Urinary bladder (tissue), 4 donors: ENCODE measurements at places on chromosomes 4 and X. TPM values are rescaled to one million over a fixed set of nuclear protein-coding genes. Genes with fewer than 3 reads are reported as not detected.

- no peak for DNase-seq
Observed at GRCh38 chr4:7638984-7639789, 204.5 kb upstream of the PSAPL1 start.

- DNase-seq: no peak
Observed at GRCh38 chr4:85408301-85408700, 66.6 kb upstream of the ARHGAP24 start.

DNA sequence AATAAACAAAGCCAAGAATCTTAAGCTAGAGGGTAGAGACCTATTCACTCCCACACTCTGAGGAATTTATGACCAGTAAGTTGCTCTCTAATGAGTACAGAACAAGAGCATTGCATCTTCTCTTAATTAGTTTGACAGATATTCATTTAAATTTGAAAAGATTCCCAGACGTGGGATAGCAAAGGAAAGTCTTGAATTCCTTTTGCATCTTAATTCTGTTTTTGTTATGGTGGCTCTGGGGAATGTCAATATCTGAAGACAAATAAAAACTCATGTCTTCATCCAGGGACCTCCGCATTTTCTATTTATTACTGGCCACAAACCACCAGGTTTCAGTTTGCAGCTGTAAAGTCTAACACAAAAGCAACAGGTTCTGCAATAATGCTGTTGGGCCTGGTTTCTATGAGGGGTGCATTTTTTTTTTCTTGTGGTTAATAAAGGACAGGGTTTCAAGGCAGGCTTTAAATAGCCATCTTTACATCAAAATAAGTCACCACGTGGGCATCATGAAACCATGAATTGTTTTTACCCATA is 172.3 kb downstream of the SHROOM3 start:
- DNase-seq: no peak

- DNase-seq: no peak
Observed at GRCh38 chr4:70772929-70773555, 51.3 kb downstream of the RUFY3 start.

CLDN2 gene
- not detected for polyA plus RNA-seq

GRCh38 chr4:85393201-85393600 is 81.7 kb upstream of the ARHGAP24 start:
- DNase-seq: no peak

- DNase-seq: no peak
Observed at GRCh38 chr4:83276299-83277040, 8.1 kb downstream of the COQ2 start.

DNA sequence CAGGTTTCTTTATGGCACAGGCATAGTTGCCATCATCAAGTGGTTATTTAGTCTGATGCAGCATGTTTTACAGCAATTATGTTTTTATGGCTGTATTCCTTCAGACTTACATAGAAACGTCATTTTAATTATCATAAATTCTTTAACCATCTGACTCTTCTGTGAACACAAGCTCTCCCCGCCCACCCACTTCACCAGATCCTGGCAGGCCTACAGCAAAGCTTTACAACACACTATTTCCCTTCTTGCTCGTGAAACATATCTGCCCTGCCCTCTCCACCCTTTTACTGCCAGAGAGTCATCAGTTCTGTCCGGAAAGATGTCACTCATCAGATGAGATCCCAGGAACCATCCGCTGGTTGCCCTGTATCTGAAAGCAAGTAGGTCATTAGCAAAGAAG is 120.5 kb downstream of the HS6ST2 start:
- no peak for DNase-seq

GRCh38 chr4:140807491-140808252 is 51.5 kb upstream of the TBC1D9 start:
- DNase-seq: peak; percentile 63

GRCh38 chr4:98664959-98665358 is 6.5 kb upstream of the TSPAN5 start:
- DNase-seq: no peak

DNA sequence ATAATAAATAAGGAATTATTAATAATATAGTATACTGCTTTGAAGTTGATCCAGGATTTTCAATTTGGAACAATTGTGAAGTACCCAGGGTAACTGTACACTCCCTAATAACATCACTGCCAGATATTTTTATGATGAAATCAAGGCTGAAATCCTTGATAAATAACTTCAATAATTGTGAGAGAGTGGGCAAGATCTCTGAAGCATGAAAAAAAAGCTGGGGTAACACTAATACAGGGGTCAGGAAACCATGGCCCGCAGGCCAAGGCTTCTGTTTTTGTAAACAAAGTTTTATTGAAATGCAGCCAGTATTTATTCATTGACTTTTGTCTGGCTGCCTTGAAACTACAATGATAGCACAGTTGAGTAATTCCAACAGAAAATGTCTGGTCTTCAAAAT is 41.6 kb downstream of the CPEB2 start:
- no peak for DNase-seq

SMR3B gene
- not detected for polyA plus RNA-seq

DNA sequence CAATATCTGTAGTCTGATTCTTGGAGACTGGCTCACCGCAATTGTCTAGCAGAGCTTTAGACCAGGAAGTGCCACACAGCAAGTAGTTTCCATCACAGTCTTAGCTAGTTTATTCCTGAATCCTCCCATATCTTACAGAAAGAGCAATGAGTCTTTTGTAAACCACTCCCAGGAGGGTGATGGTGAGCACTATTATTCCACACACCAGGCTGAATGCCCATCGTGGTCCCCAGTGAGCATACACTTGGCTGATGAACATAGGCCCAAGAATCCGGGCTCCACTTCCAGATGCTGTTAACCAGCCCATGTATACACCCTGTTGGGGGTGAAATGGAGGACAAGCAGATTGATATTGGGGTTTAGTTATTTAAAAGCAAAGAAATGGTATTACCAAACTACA is 39.8 kb downstream of the PLK4 start:
- DNase-seq: no peak

GRCh38 chr4:116005806-116006088 is 892.3 kb upstream of the NDST4 start:
- no peak for DNase-seq

DNA sequence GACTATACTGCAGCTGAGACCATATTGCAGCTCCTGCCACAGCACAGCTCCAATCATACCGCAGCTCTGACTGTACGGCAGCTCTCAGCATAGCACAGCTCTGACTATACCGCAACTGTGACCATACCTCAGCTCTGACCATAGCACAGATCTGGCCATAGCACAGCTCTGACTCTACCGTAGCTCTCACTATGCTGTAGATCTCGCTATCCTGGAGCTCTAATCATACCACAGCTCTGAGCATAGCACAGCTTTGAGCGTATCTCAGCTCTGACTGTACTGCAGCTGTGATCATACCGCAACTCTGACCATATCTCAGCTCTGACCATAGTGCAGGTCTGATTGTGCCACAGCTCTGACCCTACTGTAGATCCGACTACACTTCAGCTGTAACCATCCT is 139.2 kb downstream of the ASMT start:
- DNase-seq: no peak

MTNR1A gene
- polyA plus RNA-seq: not detected

DNA sequence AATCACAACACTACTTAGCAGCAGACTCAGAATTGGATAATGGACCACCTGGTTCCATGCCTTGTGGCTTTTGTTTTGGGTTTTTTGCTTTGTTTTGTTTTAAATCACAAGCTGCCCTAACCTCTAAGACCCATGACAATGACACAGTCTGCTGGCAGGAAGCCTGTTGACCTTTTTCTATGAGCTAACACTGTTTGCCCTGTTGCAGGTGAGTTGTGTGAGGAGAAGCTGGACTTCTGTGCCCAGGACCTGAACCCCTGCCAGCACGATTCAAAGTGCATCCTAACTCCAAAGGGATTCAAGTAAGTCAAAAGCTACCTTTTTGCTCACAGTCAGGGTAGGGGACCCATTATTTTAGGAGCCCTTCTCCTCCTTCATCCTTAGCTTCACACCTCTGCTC is 110.8 kb upstream of the PACRGL start:
- no peak for DNase-seq

DNA sequence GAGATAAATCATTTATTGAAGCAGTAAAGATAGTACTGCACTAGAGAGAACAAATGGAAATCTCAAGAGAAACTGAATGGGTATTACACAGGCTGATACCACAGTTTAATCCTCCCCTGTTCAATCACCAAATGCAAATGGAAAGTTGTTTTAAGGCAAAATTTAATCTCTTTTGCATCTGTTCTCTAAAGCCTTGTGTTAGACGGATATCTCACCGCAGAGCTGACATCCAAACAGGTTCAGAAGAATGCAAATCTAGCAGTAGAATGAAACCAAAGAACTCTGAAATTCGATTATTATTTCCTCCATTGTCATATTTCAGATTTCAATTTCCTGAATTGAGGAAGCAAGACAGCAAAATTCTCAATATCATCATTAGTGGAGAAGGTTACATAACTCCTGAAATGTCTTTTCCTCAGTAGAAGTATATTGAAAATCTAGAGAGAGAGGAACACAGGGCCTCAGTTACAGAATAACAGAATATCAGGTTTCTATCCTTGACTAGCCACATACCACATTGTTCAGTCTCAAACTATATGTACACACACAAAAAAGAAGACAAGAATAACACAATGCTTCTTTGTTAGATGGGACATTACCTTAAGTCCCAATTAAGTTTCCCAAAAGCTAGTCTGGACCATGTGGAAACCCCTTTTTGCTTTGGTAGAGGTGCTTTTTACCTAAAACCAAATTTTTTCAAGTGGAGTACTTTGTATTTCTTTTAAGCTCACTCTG is 94.1 kb upstream of the BANK1 start:
- no peak for DNase-seq

DNA sequence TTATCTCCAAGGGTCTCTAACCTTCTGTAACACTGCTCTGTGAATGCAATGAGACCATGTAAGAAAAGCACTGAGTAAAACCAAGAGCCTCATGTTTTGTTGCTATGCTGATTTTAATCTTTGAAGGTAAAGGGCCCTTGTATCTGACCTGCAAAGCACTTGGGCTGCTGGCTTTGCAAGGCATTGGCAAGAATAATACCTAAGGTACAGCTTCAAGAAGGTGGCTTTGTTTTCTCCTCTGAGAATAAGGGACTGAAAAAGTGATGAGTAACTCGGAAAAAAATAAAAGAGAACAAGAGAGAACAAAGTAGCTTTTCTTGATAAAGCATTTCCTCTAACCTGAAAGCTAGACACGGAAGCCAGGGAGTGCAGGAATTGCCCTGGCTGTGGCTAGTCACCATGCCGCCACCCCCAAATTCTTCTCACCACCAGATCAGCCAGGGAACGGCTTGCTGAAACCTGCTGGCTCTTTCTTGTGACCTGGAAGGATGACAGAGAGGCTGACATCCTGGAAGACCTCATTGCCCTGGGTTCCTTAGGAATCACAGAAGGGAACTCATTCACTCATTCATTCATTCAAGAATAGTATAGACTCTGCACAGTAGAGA is 41.8 kb upstream of the HS3ST1 start:
- DNase-seq: no peak

DNA sequence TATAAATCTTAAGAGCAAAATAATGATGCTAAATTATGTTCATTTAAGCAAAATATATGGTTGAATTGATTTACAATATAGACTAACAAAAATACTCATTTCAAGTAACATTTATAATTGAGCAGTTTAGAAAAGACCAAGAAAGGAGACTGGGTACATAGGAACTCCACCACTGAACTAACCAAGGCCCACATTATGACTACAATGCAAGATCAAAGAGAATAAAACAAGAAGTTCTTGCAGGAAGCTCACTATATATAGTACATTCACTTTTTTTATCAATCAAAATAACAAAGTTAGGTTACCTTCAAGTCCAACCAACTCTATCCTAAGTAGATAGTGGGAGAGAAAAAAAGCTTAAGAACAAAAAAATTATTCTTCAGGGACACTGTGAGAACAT is 8.0 kb downstream of the CHIC2 start:
- no peak for DNase-seq

GRCh38 chrX:129983575-129984110 is 1.2 kb downstream of the BCORL1 start:
- no peak for DNase-seq

UGT2B11 gene
- not detected for polyA plus RNA-seq

- DNase-seq: no peak
Observed at GRCh38 chr4:121784975-121785374, 16.1 kb upstream of the EXOSC9 start.

HDX gene
- 2.1 TPM for polyA plus RNA-seq

- DNase-seq: no peak
Observed at GRCh38 chr4:3391422-3391821, 50.3 kb upstream of the HGFAC start.

GRCh38 chrX:148133105-148133725 is 152.1 kb downstream of the FMR1NB start:
- DNase-seq: no peak

GRCh38 chr4:38590046-38590445 is 74.0 kb upstream of the KLF3 start:
- DNase-seq: no peak

DNA sequence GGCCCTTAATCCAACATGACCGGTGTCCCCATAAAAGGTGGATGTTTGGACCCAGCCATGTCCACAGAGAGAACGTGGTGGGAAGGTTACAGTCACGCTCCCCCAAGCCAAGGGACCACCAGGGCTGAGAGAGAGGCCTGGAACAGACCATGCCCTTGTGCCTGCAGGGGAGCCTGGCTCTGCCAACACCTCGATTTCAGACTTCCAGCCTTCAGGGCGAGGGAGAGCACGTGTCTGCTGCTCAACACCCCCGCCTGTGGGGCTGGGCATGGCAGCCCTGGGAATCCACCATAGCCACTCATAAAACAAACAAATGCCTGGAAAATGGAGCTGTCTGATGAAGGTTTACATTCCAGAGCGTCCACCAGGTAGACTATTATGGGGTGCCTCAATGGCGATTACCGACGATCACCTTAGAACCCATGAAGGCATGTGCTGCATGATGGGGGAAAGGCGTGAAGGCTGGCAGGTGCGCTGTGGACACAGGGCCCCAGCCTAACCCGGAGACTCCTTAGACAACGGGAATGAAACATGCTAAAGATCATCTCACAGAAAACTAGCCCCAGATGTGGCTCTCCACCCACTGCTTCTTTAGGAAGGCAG is 42.3 kb upstream of the HMX1 start:
- no peak for DNase-seq

UBE2A gene
- polyA plus RNA-seq: 54.7 TPM

DNA sequence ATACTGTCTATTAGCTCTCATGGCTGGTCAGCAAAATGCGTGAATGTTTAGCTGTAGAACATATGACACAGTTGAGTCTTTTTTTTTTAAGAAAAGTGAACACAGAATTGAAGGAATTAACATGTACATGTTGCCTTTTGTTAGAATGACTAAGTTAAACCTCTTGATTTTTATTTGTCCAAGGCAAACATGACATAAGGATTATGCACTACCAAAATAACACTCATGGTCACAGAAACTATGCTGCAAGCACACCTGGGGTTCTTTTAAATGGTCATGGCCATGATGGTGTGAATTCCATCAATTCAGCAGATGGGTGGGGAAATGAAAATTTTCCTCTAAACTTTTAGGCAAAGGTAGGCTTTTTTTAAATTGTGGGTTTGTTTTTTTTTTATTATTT is 80.1 kb upstream of the CXCL13 start:
- no peak for DNase-seq

- no peak for DNase-seq
Observed at GRCh38 chr4:180333162-180333561, 1910.0 kb upstream of the TENM3 start.

TCEAL5 gene
- polyA plus RNA-seq: 1.3 TPM

SRP72 gene
- 47.6 TPM for polyA plus RNA-seq
